ENCODE measurements at places on chromosomes 2 and 18. TPM values are rescaled to one million over a fixed set of nuclear protein-coding genes. Genes with fewer than 3 reads are reported as not detected.

DNA sequence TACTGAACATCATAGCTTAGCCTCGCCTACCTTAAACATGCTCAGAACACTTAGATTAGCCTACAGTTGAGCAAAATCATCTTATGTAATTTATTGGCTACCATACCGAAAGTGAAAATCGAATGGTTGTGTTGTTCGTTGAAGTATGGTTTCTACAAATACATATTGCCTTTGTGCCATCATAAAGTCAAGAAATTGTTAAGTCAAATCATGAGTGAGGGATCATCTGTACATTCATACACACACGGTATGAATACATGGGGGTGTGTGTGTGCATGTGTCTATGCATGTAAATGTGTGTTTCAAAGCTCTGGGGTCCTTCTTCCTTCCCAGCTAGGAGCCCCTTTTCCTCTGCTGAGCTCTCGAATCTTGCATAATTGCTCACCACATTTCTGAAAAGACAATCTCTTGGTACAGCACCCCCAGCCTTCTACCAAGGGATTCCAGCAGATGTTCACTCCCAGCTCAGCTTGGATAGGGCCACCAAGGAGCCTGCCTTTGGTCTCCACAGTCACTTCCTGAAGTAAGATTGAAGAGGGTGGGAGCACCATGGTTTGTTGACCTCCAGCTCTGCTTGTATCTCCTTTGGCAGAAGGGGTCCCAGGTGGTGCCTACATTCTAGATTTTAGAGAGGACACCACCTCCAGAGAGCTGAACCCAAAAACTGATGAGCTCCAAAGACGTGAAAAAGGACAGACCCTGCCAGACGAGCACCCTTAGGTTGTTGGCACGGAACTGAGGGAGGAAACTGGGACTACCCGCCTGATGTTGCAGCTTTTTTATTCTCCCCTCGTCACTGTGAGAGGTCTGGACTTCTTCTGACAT lies 33.2 kb upstream of the CYP1B1 start:
- no peaks in the 10 kb centered on the region for H3K4me1 ChIP-seq
- no peak overlapping the region for H3K4me3 ChIP-seq
- no peak for DNase-seq
- H3K27me3 ChIP-seq: no peaks in the 10 kb centered on the region
- H3K27ac ChIP-seq: no peak overlapping the region
- H3K36me3 ChIP-seq: no peaks in the 10 kb centered on the region

DNA sequence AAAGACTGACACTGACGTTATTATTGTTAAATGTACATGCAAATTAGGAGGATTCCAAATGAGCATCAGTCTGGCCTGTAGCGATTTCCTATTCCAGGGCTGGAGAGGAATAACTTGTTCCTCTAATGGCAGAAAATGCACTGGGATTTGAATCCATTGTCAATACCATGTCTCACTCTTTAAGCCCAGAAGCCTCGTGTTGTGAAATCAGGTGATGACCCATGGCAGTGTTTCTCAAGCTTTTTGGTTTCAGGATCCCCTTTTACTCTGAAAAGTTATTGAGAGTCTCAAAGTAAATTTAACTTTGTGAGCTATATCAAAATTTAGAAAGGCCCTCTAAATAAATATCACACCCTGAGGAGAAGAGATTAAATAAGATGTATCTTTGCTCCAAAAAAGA lies 279.2 kb downstream of the GALR1 start:
- no peak for DNase-seq
- no peak overlapping the region for H3K4me3 ChIP-seq
- no peak overlapping the region for H3K27ac ChIP-seq

DNA sequence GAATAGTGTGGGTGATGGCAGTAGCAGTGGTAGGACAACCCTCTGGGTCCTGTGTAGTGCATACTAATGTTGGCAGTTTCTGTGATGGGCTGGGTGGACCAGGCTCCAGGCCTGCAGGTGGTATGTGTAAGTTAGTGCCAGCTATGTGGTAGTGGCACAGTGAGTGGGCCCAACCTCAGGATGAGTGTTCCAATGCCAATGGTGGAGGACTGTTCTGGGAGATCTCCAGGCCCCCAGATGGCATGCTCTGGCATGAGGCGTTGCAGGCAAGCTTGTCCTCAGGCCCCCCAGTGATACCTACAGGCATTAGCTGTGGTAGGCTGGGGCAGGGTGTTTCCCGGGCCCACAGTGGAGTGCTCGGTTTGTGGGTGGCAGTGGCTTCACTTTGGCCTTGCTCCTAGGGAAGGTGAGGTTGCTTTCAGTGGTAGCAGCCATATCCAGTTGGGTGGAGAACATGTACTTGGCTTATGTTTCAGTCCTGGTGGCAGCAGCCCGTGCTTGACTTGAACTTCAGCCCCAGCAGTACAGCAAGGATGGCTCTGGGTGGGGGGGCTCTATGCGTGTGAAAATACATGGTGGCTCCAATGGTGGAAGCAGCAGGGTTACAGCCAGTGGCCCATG lies 32.4 kb downstream of the TEX51 start:
- no peaks in the 10 kb centered on the region for H3K4me1 ChIP-seq
- no peak for DNase-seq
- H3K36me3 ChIP-seq: no peaks in the 10 kb centered on the region

- no peaks in the 10 kb centered on the region for H3K36me3 ChIP-seq
- H3K4me1 ChIP-seq: no peaks in the 10 kb centered on the region
- H3K4me3 ChIP-seq: no peak overlapping the region
- no peaks in the 10 kb centered on the region for H3K27me3 ChIP-seq
- no peak for DNase-seq
Measured at GRCh38 chr18:69648486-69648885, 247.8 kb downstream of the DOK6 start.

- H3K27me3 ChIP-seq: no peaks in the 10 kb centered on the region
- H3K4me1 ChIP-seq: peaks cover 6% of the 10 kb centered on the region
- no peak for DNase-seq
- H3K4me3 ChIP-seq: no peak overlapping the region
- no peak overlapping the region for H3K27ac ChIP-seq
- no peaks in the 10 kb centered on the region for H3K36me3 ChIP-seq
Measured at GRCh38 chr2:172242961-172243360, 140.3 kb upstream of the DLX2 start.

DNA sequence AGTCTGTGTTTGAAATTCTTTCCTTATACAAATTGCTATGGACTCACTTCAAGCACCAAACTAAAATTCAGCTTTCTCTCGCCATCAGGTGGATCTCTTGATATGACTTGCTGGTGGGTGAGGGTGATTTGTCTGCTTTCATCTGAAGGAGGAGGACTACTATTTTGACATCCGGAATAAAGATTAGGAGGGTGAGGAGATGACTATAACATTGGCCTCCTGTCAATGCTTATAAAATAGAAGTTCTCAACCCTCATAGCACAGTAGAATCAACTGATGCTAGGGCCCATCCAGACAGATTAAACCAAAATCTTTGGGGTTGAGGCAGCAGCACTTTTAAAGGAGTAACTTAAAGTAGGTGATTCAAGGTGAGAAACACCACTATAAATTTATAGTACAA lies 120.4 kb upstream of the DNAJC10 start:
- no peak overlapping the region for H3K4me3 ChIP-seq
- no peaks in the 10 kb centered on the region for H3K36me3 ChIP-seq
- H3K4me1 ChIP-seq: no peaks in the 10 kb centered on the region
- no peak overlapping the region for H3K27ac ChIP-seq
- DNase-seq: no peak

DNA sequence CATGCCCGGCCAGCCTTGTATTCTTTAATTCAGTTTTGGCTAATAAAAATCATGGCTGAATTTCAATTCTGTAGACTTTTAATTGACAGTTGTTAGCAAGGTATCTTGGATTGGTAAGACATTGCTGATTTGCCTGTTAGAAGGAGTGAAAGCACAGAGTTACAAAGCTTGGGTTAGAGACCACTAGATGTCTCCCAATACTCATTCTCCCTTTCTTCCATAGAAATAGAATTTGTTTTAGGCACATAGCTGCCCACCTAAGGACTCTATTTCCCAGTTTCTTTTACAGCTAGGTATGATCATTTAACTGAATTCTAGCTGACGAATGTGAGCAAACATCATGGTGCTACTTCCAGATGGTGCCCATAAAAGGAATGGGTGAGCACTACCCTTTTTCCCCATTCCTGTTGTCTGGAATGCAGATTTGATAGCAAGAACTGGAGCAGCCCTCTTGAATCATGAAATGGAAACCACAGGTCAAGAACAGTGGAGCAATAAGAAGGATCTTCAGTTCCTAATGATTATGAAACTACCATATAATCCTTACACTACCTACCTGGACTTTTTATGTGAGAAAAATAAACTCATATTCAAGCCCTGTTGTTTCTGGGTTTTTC lies 17.5 kb downstream of the PECR start:
- no peak overlapping the region for H3K4me3 ChIP-seq
- no peaks in the 10 kb centered on the region for H3K36me3 ChIP-seq
- no peak overlapping the region for H3K27ac ChIP-seq
- no peak for DNase-seq
- H3K4me1 ChIP-seq: peaks cover 4% of the 10 kb centered on the region

GRCh38 chr2:234595829-234596228 lies 98.9 kb upstream of the ARL4C start:
- no peak for DNase-seq
- H3K36me3 ChIP-seq: no peaks in the 10 kb centered on the region
- no peak overlapping the region for H3K4me3 ChIP-seq
- H3K27me3 ChIP-seq: no peaks in the 10 kb centered on the region

DNA sequence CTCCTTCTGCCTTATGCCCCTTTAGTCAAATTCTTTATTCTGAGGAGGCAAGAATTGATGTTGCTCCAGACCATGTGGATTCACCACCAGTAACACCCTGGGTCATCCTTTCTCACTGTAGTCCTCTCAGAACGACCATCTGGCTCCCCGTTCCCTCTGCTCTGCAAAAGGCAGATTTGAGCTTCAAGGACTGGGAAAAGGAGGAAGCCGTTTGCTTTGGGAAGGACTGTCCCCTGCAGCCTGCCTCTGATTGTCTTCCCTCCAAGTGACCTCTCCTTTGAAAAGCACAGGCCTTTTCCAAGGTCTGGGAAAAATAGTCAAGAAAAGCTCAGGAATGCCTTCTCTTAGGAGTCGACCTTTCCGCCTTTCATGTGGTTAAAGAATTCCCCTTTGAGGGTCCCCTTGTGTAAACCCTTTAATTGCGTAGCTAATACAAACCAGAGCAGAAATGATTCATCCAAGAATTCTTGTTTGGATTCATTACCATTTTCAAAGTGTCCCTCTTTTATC lies 130.1 kb upstream of the COPS8 start:
- no peak overlapping the region for H3K27ac ChIP-seq
- H3K4me1 ChIP-seq: no peaks in the 10 kb centered on the region
- H3K27me3 ChIP-seq: no peaks in the 10 kb centered on the region
- no peak overlapping the region for H3K4me3 ChIP-seq
- no peaks in the 10 kb centered on the region for H3K36me3 ChIP-seq
- DNase-seq: no peak

DNA sequence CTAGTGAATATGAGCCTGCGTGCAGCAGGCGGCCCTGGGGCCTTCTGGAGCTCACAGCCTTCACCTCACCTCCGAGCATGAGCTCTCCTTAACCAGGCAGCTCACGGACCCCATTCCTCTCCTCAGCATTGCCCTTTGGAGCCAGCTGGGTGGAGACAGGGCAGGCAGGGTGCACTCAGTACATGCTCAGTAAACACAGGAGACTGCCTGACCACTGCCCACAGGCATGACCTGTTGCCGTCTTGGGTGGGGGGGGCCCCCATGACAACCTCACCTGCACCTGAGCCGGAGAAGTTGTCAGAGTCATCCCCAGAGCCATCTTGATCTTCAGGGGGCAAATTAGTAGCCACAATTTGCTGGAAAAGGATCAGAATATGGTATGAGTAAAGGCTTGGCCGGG lies 19.9 kb downstream of the SDC1 start:
- H3K27me3 ChIP-seq: no peaks in the 10 kb centered on the region
- no peaks in the 10 kb centered on the region for H3K4me1 ChIP-seq
- no peak overlapping the region for H3K4me3 ChIP-seq
- no peak overlapping the region for H3K27ac ChIP-seq

DNA sequence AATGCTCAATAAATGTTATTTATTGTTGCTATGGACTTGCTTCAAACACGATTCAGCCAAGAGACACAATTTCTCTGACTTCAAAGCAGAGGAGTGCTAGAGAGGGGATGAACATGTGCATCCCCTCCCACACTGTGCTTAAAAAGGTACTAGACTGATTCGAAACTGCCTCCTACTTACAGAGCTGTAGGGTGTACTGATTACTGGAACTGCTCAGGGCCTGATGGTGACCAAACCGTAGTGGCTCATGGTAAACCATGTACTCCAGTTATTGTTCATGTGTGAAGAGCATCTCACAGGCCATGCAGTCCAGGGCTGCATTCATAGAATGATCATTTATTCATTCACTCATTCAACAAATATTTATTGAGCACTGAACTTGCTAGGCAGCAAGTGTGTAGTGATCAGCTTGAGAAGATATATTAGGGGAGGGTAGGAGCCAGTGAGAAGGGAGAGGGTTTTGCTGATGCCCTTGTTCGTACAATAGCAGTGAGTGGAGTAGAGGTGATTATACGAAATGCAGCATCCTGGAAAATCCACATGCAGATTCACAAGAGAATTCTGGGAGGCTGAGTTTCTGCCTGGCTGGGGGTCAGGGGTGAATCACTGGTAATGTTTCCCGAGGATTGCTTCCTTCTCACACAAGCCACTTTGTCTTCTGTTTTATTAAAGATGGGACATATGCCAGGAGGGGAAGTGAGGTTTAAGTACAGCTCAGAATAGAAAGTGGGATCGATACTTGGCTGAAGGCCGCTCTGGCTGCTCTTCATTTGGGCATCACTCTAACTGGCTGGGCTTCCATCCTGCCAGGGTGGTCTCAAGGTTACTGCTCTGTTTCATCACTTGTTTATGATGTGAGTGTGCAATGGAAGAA lies 245.4 kb downstream of the RAD51AP2 start:
- no peak overlapping the region for H3K4me3 ChIP-seq
- no peaks in the 10 kb centered on the region for H3K4me1 ChIP-seq
- H3K36me3 ChIP-seq: no peaks in the 10 kb centered on the region
- no peaks in the 10 kb centered on the region for H3K27me3 ChIP-seq
- H3K27ac ChIP-seq: no peak overlapping the region

GRCh38 chr2:241122376-241123002 lies 20.4 kb upstream of the MTERF4 start:
- H3K4me1 ChIP-seq: no peaks in the 10 kb centered on the region
- no peak overlapping the region for H3K4me3 ChIP-seq
- no peaks in the 10 kb centered on the region for H3K27me3 ChIP-seq
- DNase-seq: no peak
- H3K36me3 ChIP-seq: peaks cover 29% of the 10 kb centered on the region

GRCh38 chr2:73908689-73909652 lies 16.2 kb downstream of the ACTG2 start:
- H3K27ac ChIP-seq: no peak overlapping the region
- no peaks in the 10 kb centered on the region for H3K36me3 ChIP-seq
- no peak overlapping the region for H3K4me3 ChIP-seq
- no peaks in the 10 kb centered on the region for H3K4me1 ChIP-seq

Gene PCARE
- polyA plus RNA-seq: not detected

Gene FSHR
- polyA plus RNA-seq: not detected

Gene CYP1B1
- polyA plus RNA-seq: not detected

Gene STEAP3
- not detected for polyA plus RNA-seq

Gene OSR1
- polyA plus RNA-seq: not detected

Gene LOXHD1
- not detected for polyA plus RNA-seq

Gene IL1F10
- not detected for polyA plus RNA-seq

Data from naive thymus-derived CD4-positive, alpha-beta T cell (primary cell).